ENCODE measurements at places on chromosomes 4 and X.

GRCh38 chr4:177879851-177880250, 437.6 kb upstream of the AGA start:
- peak; percentile 17 for DNase-seq

- DNase-seq = no peak
These were observed 119.8 kb upstream of the ATP6AP2 start for GRCh38 chrX:40460926-40461325.

- no peak for DNase-seq
These were observed 54.7 kb upstream of the MYOZ2 start for GRCh38 chr4:119080721-119081541.

DNA sequence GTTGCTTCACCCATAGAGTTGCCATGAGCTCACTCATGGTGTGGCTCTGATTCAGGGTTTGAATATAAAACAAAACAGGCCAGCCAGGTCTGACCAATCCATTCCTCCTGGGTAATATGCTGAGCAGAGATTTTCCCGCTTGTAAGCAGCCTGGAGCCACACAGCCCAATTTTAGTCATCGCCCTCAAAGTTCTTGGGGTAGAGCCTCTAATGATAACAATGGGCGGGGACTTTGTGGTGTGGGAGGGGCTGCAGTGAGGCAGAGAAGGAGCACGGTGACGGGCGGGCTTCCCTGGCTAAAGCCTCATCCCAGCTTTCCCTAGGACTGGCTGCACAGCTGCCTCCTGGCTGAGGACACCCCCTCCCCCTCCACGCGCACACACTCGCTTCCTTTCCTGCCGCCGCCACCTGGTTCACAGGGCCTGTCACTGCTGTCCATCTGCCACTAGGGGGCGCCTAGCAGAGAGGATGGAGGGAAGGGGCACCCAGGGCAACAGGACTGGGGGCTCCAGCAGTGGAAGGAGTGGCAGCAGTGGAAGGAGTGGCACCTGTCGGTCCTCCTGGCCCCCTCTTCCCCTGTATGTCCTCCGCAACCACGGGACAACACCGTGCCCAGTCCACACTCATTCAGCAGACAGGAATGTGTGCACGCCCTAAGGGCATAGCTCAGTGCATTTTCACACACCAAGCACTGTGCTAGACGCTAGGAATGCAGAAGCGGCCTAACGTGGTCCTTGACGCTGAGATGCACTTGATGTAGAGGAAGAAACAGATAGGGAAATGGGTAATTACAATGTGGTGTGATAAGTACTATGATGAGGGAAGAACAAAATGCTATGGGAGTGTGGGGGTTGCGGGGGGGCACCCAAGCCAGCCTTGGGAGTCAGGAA, 26.8 kb downstream of the PRPS1 start:
- DNase-seq = peak; percentile 70

DNA sequence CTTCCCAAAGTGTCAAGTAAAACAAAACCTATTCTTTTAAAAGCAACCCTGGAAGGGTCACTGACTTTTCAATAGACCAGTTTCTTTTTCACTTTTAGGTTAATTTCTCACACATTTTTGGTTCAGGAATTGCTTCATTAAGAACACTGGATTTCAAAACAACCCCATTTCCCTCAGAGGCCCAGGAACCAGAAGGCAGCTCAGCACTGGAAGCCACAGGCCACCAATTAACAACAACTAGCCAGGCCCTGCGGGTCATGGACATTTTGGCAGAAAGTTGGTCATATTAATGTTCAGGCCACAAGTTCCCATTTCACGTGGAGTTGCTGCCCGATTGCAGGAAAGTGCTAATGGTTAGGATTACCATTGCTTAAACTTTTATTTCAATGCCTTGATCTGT, 39.8 kb downstream of the HAND2 start:
- no peak for DNase-seq

DNA sequence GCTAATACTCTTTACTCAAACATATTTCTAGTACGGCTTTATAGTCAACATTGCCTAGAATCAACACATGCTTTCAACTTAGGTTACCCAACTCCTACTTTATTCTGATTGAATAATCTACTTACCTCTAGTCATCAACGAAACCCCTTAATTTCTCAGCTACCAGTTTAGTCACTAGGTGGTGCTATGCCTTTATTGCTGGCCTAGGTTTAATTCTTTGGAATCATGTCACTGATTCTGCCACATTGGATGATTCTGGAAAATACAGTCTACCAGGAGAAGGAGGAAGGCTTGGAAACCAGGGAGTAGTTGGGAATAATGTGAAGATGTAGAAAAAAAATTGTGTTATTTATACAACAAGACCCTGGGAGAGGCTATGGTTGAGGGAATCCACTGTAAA, 167.7 kb downstream of the DCAF12L2 start:
- peak; percentile 4 for DNase-seq

GRCh38 chr4:111718763-111719559, 426.3 kb upstream of the FAM241A start:
- no peak for DNase-seq

DNA sequence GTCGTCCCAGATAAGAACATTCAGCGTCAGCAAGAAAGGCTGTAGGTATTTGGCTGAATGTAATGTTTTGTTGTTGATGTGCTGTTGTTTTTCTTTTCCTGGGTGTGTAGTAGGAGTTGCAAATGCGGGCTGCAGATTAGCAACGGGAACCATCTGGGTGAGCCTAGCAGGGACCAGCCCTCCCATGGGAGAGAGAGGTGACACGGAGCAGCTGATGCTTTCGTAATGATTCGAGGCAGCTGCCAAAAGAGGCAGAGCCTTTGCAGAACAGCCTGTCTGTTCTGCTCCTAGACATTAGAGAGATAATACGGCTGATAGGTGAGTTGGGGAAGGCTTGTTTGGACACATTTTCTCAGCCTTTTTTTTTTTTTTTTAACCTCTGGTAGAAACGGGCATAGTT, 25.3 kb downstream of the ARSF start:
- DNase-seq = no peak

- DNase-seq = no peak
These were observed 174.8 kb downstream of the ENOX2 start for GRCh38 chrX:130728208-130728607.

DNA sequence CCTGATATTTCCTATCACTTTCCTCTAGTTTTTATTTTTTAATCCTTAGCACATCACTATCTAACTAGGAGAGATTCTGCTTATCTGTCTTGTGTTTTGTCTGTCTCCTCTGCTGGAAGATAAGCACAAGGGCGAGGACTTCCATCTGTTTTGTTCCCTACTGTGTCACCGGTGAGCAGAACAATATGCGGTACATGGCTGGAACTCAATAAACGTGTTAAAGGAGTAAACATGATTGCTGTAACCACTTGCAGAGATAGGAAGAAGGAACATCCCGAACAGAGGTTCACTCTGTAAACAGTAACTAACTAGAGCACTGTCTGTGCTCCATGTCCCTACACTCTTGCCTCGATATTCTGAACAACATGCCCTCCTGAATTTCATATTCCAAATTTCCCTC, 5.2 kb downstream of the HS3ST1 start:
- no peak for DNase-seq

DNA sequence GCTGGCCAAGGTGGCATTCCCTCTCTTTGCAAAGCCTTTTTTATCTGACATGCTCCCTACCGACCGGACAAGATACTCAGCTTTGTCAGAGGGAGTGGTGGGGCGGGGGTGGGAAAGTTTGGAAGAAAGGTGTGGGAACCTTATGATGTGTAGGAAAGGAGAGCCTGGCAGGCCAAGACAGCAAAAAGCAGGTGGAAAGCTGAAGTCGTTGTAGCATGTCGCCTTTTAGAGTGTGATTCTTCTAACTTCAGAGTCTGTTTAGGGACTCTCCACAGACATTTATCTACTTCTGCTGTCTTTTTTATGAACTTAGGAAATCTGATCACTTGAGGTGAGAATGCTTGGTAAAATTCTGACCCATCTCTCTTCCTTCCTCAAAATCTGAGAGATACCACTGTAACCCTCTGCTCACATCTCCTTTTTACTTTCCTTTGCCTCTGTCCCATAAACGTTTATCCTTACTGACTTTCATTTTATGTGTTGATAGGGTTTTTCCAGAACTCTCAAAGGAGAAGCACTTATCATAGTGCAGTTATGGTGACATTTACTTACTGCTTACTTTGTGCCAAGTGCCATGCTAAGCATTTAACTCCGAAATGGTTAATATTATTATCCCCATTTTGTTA, 8.2 kb upstream of the RUFY3 start:
- DNase-seq = peak; percentile 46

DNA sequence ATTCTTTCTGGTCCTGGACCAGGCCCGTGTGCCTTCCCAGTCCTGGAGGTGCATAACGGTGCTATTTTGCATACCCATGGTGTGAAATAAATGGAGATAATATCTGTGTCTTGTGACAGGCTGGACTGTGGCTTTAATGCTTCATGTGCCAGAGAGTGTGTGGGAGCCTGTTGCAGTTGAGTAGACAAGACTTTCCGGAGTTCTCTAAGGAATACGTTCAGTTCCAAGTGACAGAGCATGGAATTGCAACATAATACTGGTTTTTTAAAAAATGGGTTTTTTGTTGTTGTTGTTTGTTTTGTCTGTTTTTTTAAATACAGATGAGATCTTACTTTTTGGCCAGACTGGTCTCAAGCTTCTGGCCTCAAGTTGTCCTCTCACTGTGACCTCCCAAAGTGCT, 74.0 kb downstream of the HPRT1 start:
- no peak for DNase-seq

GRCh38 chr4:154781983-154782293, 866 bp downstream of the RBM46 start:
- DNase-seq = no peak

GRCh38 chrX:39857780-39858179, 240.0 kb downstream of the BCOR start:
- DNase-seq = no peak

DNA sequence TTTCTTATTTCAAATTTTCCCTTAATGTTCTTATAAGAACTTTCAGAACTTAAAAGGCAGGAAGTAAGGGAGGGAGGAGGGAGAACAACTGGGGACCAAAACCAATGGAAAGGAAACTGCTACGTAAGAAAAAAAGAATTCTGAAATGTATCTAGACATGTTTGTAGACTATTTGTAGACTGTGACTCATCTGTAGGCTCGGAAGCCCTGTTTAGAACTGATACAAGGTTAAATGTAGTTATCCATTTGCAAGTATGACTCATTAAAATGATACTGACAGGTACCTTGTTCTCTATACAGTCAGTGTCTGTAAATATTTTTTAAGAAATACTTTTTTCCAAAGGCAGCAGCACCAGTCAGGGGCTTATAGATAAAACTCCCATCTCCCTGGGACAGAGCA, 202.0 kb downstream of the DHX15 start:
- DNase-seq = no peak

GRCh38 chr4:160370046-160370445, 1267.2 kb downstream of the RAPGEF2 start:
- peak; percentile 5 for DNase-seq

GRCh38 chr4:94342694-94343093, at the start of gene HPGDS:
HPGDS (minus strand) TSS chr4:94342836; CDS start chr4:94334629, 8,207 bp downstream.
- no peak for DNase-seq

DNA sequence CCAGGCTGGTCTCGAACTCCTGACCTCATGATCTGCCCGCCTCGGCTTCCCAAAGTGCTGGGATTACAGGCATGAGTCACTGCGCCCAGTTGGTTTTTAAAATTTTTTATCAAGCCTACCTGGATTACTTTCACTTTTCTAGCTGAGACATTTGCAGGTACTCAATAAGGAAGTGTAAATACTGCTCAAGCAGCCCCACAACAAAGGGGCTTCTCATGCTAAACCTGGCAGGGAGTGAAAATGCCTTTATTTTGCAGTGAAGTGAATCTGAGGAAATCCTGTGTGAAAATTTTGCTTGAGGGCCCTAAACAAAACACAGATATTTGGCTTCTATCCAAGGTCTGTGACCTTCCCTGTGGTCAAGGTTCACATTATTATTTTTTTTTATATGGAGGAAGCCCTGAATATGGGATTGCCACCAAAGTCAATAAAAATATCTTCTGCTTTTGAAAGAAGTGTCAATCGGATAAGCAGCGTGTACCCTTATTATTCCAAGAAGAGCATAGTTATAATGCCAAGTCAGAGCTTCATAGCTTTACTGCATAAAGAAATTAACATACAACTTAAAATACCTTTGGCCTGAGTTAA, 481.0 kb downstream of the SH2D1A start:
- DNase-seq = no peak

All from NAMALWA (cell line).